Iris pigment epithelial cell (primary cell): ENCODE measurements at places on chromosomes 5 and 9.
A peak's percentile ranks its signal among the peaks of the same experiment; 100 is the strongest.

GRCh38 chr5:71778678-71779276 is 59.7 kb downstream of the CARTPT start:
- DNase-seq, result peak; percentile 40

- no peak for DNase-seq
These were observed 400 bp downstream of the TIFAB start for GRCh38 chr5:135451581-135452320.

DNA sequence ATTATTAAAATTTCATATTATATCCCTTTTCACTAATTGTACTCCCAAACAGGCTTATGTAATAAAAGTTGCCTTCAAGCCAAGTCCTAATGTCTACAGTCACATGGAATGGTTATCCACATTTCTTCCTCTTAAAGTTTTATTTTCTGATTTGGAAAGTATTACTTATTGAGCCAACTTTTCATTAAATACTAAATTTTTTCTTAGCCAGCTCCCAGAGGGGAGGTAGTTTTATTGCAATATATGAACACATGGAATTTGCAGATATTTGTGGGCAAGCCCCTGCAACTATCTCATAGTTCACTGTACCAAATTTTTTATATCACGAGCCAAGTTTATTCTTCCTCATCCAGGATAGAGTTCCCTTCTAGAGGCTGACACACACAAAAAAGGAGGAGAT is 332.8 kb upstream of the PTGER4 start:
- DNase-seq, result no peak

DNA sequence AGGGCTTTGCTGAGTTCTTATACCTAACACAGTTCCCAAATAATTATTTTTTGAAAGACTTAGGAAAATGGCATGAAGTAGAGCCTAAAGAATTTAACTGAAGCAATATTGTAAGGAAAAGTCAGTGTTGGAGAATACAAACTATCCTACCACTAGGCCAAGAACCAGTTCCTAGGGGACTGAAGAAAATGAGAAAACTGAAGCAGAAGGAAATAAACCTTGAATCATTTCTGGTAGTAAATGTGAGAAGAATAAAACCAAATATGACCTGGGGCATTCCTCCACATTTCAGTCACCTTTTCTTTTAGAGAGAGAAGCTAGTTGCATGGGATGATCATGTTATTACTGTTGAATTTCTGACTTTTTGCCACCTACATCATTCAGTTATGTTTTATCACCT is 1393.9 kb upstream of the C9orf72 start:
- no peak for DNase-seq

DNA sequence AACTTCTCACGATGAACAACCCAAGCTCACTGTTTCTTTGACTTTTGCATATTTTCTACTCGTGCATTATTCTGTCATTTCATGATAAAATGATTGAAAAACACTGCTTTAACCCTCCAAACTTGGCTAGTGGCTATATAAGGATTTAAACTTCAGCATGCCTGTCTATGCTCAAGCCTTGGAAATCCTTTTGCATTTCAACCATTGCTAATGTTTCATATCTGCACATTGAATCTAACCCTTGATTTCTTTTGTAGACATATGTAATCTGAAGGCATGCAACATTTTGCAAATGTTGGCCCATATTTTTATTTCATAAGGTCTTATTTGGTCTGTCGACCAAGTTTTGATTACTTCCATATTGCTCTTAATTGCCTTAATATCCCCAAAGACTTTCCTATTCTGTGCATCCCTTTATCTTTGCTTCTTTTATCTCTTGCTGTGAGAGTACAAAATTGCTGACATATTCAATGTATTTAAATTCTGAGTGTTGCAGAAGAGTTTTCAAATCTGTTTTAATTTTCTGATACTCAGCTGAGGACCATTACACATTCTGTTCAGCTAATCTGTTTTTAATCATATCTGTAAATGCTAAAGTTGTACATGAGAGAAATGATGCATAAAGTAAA is 403.7 kb upstream of the ZNF608 start:
- no peak for DNase-seq

- DNase-seq, result no peak
These were observed 3.6 kb downstream of the ALDH1A1 start for GRCh38 chr9:72949244-72949582.

DNA sequence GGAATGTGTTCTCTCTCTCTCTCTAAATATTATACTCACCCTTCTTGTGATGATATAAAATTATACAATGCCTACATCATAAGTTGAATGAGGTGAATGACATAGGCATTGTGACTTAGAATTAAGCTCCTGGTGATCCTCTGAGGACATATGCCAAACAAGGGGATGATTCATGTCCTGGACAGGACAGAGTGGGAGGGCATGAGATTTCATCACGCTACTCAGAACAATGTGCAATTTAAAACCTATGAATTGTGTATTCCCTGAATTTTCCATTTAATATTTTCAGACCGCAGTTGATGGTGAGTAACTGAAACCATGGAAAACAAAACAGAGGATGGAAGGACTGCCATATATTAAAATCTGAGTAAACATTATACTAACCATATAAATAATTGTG is 782.2 kb upstream of the NUDT12 start:
- peak; percentile 61 for DNase-seq

DNA sequence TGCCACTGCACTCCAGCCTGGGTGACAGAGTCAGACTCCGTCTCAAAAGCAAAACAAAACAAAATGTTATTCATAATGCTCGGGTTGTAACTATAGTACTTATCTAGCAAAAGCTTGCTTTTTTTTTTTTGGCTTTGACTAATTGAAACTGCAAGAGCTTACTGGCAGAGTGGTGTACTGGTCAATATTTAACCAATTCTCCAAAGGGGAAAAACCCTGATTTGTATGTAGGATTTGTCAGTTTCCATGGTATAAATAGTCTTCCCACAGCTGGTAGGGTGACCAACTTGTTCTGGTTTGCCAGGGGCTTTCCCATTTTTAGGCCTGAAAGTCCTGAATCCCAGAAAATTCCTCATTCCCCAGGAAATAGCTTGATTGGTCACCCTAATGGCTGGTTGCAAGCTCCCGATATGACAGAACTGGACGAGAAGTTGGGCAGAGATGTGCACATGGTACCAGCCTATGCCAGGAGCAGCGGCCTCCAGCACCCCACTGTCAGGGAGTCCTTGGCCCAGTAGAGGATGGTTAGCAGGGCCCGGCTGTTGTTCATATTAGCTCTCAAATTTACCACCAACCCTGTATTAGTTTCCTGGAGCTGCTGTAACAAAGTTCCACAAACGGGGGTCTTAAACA is 58.0 kb downstream of the FXN start:
- DNase-seq, result no peak

- DNase-seq, result no peak
These were observed 138.1 kb downstream of the TMEM167A start for GRCh38 chr5:82938901-82939725.

GRCh38 chr9:114930056-114930812 is at the start of gene TNFSF8:
TNFSF8 (minus strand) TSS chr9:114930591; CDS start chr9:114930303, 288 bp downstream.
- no peak for DNase-seq

DNA sequence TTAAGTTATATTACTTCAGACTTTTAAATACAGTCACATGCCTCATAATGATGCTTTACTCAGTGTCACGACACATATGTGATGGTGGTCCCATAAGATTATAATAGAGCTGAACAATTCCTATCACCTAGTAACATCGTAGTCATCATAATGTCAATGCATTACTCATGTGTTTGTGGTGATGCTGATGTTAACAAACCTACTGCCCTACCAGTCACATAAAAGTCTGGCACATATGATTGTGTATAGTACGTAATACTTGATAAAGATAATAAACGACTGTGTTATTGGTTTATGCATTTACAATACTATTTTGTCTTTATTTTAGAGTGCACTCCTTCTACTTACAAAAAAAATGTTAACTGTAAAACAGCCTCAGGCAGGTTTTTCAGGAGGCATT is 103.7 kb downstream of the PAM start:
- peak; percentile 68 for DNase-seq

DNA sequence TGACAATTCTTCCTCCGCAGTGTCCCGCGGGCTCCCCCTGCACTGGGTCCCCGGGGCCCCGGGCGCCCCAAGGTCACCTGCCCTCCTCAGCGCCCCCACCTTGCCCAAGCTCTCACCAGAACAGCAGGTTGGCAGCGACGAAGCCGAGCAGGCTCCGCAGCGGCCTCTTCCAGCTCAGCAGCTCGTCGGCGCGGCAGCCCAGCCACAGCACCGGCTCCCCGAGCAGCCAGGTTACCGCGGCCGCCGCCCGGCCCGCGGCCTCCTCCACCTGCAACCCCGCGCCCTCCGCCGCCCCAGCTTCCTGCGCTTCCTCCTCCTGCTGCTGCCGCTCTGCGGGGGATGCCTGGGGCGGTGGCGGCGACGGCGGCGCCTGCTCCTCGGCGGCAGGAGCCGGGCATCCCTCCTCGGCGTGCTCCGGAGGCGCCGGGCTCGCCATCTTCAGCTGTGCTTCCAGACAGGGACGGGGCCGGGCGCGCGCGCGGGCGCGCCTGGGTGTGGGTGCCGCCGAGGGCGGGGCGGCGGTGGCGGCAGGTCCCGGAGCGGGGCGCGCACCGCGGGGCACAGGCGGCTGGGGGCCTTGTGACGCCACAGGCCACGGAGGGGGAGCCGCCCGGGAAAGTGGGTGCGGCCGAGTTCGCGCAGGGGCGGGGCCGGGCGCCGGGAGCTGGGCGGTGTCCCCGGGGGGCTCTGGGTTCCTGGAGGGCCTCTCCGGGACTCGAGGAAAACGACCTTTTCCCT is at the start of gene RETREG1:
Gene RETREG1, minus strand, starts transcription at position 462 of the 738 bp plus-strand sequence. Its CDS starts 26 bp downstream, at position 436.
- DNase-seq, result peak; percentile 18

GRCh38 chr5:132501961-132502931 is 11.7 kb upstream of the IRF1 start:
- peak; percentile 60 for DNase-seq

DNA sequence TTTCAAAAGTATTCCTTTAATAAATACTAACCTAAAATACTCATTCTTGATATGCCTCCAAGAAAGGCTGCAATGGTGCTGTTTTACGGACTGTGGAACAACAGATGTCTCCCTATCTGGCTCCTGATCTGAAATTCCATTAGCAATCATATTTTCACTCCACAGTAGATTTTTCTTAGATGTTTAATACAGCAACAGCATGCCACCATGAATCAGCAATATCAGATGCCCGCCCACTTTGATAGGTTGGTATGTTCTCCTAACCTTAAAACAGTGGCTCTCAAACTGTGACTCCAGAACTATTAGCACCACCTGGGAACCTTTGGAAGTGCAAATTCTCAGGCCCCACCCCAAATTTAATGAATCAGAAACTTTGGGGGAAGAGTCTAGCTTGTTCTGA is 110.2 kb downstream of the MLLT3 start:
- DNase-seq, result peak; percentile 83

GRCh38 chr5:13133951-13134350 is 810.5 kb downstream of the DNAH5 start:
- no peak for DNase-seq

DNA sequence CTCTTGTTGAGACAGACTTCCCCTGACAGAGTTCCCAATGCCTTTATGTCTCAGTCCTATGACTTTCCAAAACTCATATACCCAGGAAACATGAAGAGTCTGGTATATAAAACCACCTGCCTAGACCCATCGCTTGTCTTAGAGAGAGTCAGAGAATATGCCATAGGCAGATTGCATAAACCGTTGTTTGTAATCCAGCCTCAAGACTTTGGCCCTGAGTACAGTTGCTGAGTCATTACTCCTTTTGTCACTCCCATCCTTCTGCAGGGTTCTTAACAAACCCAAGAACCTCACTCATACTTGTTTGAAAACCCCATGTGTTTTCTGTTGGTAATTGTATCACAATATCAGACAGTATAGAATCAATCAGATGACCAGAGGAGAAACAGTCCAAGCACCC is 616.3 kb downstream of the SLCO4C1 start:
- DNase-seq, result peak; percentile 43

DNA sequence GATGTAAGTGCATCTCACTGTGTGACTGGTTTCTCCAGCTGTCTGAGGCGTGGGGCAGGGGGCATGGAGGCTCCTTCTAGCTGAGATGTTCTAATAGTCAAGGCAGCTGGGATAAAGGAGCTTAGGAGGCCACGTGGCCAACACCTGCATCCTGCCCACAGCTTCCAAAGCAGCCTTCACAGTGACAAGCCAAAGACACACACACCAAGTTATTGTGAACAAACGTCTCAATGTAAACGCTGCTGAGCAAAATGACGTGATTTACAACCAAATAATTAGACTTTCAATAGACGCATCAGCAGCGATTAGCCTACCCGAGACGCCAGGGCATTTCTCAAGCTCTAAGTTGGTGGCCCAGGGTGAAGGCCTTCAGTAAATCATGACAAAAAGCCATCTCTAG is 23.2 kb upstream of the SLC25A51 start:
- DNase-seq, result no peak

GRCh38 chr5:100877274-100877673 is 25.8 kb downstream of the ST8SIA4 start:
- no peak for DNase-seq

DNA sequence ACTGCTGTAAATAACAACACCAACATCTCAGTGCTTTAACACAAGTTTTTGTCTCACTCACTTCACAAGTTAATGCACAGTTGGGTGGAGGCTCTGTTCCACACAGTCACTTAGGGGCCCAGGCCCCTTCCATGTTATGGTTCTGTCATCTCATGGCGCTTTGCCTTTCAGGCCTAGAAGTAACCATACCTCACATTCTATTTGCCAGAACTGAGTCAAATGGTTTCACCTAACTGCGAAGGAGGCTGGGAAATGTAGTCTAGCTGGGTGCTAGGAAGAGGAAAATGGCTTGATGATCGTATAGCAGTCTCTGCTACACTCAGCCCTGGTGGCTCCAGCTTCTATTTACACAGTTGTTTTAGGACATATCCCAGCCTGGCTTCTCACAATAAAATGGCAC is 23.1 kb upstream of the MVB12B start:
- DNase-seq, result no peak

DNA sequence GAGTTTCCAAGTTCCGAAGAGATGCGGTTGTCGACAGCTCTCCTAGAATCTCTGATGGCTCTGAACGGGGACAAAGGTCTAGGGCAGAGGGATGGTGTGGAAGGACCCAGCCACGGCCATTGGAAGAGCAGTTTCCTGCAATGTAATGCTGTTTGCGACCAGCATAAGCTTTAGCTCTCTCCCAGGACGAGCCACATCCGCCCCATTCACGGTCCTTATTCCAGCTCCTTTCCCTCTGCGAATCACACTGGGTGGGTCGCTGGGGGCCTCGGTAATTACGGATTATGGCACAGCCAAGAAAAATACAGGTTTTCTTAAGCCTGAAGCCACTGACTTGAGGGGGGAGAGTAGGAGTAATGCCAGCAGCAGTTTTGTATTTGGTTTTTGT is 22.7 kb downstream of the ANXA2R start:
- DNase-seq, result peak; percentile 42

DNA sequence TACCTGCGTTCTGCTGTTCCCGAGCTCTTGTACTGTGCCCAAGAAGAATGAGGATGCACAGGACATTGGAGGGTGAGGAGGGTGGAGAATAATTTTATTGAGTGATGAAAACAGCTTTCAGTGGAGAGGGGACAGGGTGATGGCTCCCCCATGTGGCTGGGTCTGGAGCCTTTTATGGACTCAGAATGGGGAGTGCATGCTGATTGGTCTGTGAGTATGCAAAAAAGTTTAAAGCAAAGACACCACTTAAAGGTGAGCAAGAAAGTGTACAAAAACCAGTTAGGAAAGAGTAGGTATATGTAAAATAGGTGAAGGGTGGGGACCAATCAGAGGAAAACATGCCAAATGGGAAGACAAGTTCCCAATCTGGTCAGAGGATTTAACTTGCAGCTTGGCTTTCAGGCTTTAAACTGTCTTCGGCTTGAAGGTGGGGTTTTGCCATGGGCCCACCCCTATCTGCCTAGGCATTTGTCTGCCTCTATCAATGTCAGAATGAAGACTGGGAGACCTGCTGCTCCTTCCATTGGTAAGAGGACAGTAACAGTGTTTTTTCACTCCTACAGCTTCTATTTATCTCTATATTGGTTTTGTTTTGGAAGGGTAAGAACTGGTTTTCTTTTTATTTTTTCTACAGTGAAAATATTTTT is 118.0 kb upstream of the RAI14 start:
- DNase-seq, result no peak
